ENCODE measurements at places on chromosomes 6 and 20. TPM values are rescaled to one million over a fixed set of nuclear protein-coding genes. Genes with fewer than 3 reads are reported as not detected.

The FLRT3 gene
- not detected for total RNA-seq

The SYNJ2 gene
- 41.2 TPM for total RNA-seq

DNA sequence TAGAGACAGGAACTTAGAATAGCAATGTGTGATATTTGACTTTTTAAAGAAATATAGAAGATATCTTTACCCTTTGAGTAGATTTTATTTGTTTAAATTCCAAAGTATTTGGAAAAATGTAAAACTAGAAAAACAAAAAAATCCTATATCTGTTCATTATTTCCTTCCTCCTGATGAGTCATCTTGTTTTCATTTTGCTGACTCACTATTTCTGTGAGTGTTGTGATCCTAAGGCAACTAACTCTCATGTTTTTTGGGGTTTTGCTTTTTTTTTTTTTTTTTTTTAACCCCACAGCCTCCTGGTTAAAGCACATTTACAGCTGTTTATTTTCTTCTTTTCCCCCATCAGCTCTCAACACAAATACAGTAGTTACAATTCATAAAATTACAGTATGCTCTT lies 37.8 kb upstream of the THEMIS start:
- no peak for DNase-seq

- DNase-seq, result no peak
Measured at GRCh38 chr6:87806099-87806498, 104.1 kb upstream of the AKIRIN2 start.

DNA sequence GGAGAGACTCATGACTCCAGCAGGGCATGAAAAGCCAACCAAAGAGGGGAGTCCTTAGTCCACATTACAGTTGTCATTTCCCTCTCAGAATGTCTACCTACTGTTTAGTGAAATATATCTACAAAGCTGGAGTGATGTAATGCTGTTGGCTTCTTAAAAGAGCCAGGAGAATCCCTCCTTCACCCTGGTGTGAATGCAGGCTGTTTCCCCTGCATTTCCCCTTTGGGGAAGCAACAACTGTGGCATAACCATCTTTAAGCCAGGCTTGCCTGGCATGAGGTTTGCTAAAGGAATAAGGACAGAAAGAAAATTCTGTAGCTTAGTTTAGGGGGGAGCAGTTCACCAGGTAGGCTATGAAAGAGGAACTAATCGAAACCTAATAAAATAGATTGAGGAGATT lies 129.5 kb downstream of the CRYBG1 start:
- DNase-seq, result no peak

DNA sequence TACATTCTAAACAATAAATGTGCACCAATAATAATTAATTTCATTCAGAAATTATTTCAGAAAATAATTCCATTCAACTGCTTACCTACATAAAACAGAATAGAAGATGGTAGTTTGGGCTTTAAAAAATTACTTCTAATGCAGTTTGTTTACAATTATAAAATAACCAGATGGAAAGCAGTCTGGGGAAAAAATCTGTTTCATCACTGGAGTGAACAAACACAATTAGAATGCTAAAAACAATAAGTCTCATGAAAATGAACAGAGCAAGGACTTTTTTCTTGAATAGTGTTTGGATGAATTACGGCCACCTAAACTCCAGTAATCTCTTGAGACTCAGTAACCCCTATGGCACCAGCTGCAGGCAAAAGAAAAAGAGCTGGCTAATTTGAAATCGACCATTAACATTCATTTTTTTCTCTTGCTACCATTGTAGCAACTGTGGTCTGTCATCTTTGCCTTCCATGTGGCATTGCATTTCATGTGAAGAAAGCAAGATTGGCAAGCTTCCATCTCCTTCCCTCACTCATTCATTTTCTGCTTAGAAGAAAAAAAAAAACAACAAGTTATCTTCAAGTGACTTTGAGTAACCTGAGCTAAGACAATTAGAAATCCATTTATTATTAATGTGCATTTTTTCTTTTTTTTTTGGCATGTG lies 88.4 kb upstream of the CEP85L start:
- DNase-seq, result no peak

DNA sequence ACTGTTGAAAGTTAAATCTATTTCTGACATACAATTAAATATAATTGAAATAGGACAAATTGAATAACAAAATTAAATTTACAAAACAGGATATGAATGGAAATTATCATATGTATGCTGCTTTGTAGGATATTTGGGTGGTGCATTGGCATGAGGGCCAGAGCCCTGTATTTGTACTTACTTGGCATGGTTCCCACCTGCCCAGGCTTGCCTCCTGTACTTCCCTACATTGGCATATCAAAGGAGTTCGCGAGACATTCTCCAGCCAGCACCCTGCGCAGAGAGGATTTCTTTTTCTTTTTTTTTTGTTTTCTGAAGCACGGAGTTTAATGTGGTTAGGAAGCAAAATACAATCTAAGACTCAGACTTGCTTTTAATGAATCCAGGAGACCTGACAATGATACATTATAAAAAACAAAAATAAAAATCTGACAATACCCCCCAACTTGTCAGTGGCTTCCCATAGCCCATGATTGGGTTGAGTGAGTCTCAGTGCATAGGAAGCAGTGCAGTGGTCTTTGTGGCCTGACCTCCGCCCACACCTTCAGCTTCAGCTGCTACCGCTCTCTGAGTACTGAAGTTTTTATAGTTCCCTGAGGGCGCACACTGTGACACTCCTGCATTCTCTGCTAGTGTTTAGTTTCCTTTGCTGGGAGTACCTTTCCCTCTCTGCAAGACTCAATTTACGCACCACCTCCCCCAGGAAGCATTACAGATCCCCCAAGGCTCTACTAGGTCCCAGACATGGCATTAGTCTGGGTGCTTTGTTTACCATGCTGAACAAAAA lies 440.8 kb downstream of the UTRN start:
- DNase-seq, result peak; percentile 84

The TOMM6 gene
- total RNA-seq, result 161 TPM

DNA sequence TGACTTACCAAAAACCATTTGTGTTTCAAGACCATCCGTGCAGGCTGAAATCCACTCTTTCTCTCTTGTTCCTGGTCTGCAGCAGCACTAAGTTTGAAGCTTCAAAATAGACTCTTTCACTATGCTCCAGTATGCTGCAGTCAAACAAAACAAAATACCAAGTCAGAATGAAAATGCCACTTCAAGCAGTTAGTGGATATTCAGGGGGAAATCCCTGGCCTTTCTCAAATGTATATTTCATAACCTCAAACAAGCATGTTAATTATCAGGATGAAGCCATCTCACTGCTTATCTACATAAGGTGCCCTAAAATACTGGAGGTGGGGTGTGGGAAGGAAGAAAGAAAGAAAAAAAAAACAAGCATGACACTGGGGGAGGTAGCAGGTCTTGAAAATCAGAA lies 103.5 kb downstream of the ATXN1 start:
- DNase-seq, result no peak

GRCh38 chr6:125926711-125927110 lies 29.9 kb upstream of the HINT3 start:
- DNase-seq, result no peak

The HTR1E gene
- not detected for total RNA-seq

The TRIM31 gene
- total RNA-seq, result not detected

The CDH4 gene
- total RNA-seq, result not detected

GRCh38 chr6:227074-227782 lies 65.1 kb upstream of the DUSP22 start:
- no peak for DNase-seq

The TFAP2D gene
- not detected for total RNA-seq

DNA sequence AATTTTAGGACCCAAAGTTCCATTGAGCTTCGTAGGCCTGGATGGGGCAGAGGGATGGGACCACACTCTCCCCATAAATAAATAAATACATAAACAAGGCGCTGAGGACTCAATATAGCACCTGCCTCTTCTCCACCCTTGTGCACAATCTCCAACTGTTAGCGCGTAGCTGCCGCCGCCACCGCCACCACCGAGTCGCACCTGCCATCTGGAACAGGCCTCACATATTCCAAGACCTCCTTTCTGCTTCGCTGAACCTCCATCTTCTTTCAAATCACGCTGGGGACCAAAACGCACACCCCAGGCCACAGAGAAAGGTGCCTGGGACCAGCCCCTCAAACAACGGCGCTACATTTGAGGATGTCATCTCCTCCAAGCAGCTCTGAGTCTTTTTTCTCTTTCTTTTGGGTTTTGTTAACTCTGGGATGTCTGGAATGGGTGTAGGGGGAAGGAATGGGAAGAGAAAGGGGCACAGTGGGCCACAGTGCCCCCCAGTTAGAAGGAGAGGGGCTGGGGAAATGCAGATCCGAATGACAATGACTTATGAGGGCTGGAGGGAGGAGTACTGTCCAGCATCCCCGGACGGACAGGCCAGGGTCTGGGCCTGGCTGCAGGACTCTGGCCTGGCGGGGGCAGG lies 49.7 kb downstream of the NOL4L start:
- DNase-seq, result peak; percentile 60

The CD93 gene
- total RNA-seq, result 0.54 TPM

- DNase-seq, result no peak
Measured at GRCh38 chr6:124723671-124724070, 238.6 kb upstream of the RNF217 start.

- DNase-seq, result no peak
Measured at GRCh38 chr6:170050591-170051041, 240.3 kb downstream of the DLL1 start.

Measured in activated CD8-positive, alpha-beta memory T cell treated with anti-CD3 and anti-CD28 coated beads, Interleukin-2, amount 10 ng/mL, durations not matched to agents 7 days and 5 days (primary cell).